ENCODE measurements at places on chromosomes 6 and 20.

DNA sequence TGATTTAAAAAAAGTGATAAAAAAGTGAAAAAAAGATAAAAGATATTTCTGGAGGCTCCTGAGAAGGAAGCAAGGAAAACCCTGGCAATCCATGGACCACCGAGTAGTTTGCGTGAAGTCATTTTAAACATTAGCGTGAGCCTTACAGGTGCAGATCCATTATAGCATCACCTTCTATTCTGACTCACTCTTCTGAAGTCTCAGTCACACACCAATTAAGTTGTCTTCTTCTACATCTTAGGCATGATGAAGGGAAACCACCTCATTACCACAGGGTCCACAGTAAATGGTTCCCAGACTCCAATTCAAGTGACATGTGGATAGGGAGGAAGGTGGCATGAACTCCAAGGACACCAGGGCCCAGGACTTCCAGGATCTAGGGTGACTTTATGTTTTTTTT is 99.1 kb downstream of the GJA10 start:
- DNase-seq: no peak

- DNase-seq: no peak
Observed at GRCh38 chr6:90000864-90001731, 106.8 kb downstream of the GJA10 start.

- no peak for DNase-seq
Observed at GRCh38 chr20:35344354-35344837, 52.2 kb upstream of the FAM83C start.

GRCh38 chr20:58522666-58523065 is 7.5 kb upstream of the APCDD1L start:
- DNase-seq: no peak

DNA sequence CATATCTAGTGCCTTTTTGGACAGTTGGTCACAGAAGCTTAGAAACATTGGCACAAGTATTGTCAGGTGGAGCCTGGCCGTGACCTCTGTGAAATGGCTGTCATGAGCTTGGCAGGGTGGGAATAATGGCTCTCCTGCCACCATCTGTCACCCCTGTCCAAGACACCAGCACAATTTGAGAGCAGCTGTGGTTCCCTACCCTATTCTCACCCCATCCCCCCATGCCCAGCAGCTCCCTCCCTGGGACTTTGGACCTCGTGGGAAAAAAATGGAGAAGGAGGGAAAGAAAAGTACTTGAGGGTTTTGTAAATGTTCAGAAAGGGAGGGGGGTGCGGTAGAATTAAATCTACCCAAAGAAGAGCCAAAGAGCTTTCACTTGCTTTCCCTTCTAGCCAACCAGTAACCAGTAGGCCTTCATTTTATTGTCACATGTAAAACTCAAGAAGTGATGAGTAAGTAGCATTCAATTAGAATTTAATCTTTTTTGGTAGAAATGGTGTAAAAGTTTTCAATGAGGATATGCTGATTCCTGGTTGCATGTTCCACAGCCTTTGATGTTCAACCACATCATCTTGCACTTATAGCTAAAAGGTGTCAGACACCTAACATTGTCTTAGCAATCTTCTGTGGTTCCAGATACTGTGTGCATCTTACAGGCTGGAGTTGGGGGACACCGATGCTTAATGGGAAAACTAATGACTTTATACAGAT is 263.5 kb upstream of the TAB2 start:
- no peak for DNase-seq

DNA sequence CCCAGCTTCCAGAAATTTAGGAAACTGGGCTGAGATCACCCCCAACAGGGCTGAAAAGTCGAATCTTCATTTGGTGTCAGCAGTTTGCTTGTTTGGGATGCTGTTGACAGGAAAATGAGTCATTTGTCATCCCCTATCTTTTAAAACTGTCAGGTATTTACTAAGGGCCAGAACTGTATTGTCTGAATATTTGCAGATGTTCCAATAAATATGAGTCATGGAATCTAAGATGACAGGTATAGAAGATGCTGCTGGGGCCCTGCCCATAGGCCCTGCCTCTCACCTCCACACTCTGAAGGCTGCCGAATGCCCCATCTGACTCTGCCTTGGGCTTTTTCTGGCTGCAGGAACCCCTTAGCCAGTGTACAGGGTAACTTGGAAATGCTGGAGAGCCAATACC is 3.9 kb downstream of the ETV7 start:
- DNase-seq: no peak

DNA sequence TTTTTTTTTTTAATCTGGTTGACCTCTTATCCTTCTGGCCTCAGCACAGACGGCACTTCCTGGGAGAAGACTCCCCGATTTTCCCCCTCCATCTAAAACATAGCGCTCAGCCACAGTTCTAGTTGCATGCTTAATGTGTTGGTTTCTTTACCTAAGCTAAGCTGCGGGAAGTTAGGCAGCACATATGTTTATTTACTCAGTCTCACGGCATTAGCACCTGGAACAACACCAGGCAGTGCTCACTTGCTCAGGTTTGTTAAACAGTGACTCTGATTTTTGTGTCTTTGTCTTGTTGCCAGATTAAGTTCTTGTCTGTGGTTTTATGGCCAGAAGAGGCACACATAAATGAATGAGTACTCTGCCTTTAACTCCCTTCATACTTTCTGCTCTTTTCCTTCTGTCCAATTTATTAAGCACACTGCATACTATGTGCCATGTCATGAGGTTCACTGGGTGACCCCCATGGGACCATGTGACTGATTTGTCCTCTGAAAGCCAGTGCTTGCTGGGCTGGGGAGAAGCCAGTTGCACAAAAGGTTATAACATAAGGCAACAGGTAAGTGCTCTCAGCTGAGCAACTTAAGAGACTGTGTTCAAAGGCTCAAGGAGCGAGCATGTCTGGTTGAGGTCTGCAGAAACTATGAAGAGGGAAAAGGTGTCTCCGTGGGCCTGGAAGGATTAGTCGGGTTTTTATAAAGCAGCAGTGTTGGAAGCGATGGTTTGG is 93.6 kb downstream of the RPP40 start:
- no peak for DNase-seq

DNA sequence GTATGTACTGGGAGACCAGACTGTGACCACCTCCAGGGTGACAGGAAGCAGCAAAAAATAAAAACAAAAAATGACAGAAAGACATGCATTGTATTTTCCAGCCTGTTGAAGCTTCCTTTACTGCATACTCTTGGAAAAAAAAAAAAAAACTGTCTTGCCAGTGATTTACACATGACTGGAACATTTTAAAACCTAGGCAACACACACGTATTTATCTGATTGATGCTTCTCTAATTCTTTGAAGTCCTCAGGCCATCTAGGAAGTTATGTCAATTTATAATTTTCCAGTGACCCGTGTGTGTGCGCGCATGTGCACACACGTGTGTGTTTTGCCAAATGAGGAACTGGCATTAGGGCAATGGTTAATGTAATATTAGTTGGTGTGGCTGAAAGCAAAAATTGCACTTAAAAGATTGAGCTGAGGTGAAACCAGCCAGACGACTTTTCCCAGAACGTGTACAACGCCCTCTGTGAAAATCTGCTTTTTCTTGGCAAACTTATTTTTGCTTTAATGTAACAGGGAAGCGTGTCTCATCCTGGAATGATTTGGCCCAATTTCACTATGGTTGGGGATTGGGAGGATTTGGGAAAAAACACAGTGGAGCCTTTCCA is 315.2 kb downstream of the TFAP2A start:
- DNase-seq: no peak

- DNase-seq: no peak
Observed at GRCh38 chr6:118697554-118697953, 46.2 kb upstream of the CEP85L start.

DNA sequence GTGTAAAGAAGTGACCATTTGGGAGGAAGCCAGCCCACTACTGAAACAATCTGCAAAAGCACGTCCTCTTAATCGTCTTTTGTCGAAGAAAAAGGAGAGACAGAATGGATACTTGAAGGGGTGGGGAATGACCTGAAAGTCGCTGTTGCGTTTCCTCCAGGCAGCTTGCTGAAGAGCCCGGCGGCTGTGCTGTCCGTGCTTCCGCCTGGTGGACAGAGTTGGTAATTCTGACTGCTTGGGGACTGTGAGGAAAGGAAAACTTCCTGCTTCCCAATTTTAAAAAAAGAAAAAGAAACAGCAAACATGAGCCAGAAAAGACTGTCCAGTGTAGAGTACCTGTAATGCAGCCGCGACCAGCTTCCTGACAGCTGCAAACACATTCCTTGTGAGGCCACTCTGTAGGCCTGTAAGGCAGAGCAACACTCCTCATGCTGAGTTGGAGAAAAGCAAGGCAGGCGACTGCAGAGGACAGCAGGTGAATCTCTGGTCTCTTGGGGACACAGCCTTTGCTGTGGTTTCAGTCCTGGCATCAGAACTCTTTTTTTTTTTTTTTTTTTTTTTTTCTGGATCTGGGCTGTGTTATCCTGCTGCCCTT is 251.1 kb upstream of the TBX18 start:
- DNase-seq: no peak

DNA sequence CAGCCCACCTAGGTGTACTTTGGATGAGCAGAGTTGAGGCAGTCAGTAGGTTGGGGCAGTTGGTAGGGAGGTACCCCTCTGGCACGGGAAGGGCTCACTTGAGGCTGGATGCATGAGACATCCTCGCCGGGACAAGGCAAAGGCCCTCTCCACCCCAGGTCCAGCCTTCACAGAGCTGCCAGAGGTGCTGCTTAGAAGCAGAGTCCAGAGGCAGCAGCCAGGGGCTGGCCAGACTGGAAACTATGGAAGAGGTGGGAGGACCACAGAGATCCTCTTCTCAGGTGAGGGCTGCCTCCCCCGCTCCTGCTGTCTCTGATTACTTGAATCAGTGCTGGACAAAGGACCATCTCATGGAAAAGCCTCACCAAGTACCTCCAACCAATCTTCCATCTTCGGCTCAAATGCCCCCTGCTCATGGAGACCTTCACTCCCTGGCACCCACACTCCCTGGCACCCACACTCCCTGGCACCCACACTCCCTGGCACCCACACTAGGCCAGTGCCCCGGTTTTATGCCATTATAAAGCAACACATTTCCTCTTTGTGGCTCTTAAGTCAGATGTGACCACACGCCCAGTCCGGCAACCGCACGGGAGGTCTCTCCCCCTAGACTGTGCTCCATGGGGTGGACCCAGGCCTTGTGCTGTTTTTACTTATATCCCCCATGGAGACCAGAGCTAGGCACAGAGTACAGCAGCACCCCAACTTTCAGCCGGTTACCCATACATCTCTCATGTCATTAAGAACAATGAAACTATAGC is 100.1 kb downstream of the YTHDF1 start:
- DNase-seq: no peak

DNA sequence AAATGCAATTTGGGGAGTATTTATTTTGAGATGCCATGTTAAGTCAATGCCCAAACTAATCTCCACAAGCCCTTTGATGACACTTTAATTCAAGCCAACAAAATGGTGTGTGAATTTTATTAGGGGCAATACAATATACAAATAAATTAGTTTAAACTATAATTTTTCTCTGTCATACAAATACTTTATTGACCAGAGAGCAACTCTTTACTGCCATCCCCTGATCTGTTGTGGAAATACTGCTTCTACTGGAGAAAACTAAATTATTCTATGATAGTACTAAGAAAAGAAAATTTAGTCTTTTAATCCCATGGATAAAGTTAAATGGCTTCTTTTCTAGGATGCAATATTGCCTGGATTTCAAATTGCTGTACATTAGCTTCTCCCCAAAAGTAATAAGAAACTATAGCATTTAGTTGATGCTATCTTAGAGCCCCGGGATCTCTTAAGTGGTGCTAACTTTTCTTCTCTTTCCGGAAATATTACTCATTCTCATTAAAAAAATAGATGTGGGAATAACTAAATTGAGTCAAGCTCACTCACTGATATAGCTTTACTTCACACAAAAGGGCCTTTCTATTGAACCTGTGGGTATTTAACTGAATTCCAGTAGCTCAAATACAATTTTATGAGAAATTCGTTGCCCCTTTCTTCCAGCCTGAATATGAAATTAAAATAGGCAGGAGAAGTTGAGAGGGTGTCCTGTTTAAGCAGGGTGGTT is 49.2 kb downstream of the SMPDL3A start:
- no peak for DNase-seq

DNA sequence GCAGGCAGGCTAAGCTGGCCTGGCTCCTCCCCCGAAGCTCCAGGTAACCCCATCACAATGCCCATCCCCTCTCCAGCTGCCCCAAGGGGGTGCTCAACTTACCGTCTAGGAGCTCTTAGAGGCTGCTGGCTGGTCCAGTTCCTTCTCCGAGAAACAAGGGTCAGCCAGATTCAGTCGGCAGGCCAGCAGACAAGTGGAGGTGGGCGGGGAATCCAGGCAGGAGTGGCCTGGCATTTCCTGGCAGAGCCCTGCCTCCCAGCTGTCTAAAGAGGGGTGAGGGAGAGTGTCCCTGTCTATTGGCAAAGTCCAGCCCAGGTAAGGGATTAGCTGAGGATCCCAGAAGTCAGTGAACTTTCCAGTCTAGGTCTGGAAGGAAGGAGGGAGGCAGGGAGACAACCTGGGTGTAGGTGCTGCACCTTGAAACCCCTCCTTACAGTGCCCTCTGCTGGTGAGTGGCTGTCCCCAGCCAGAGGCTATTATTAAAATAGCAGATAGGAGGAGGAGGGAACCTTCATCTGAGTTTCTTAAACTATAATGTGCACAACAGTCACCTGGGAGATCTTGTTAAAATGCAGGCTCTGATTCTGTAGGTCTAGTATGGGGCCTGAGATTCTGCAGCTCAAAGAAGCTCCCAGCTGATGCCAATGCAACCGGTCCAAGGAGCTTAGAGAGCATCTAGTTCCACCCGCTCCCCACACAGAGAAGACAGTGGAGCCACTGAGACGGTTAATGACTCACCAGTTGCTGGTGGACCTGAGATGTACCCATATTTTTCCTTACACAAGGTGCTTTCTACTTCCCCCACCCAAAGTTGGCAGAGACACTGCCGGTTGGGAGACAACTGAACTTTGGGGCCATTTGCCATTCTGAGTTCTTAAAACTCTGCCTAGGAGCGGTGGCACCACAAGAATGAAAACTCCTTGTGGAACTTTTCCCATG is at the start of gene UNC5CL:
UNC5CL (minus strand) TSS at position 162 of the 939 bp plus-strand sequence. CDS start 4,147 bp downstream, outside the sequence.
- no peak for DNase-seq

DNA sequence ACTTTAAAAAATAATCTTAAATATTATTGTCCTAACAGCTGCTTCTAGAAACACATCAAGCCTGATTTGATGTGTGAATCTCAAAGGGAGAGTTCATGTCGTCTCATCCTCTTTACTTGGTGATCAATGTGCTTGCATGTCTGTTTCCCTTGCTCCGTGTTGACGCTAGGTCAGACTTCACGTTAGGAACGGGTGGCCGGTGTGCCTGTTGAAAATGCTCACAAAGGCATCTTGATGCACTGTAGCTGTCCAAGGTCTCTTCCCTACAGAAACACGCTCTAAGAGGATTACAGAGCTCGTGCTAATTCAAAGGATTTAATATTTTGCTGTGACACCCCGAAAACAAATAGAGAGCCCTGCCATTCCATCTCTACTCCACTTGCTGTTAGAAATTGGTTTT is 84.6 kb downstream of the ID4 start:
- no peak for DNase-seq

GRCh38 chr6:156583083-156583482 is 194.1 kb upstream of the ARID1B start:
- DNase-seq: no peak

GRCh38 chr6:157392927-157393668 is 12.1 kb downstream of the ZDHHC14 start:
- DNase-seq: no peak

GRCh38 chr20:62009869-62010445 is 55.7 kb downstream of the TAF4 start:
- DNase-seq: no peak

- DNase-seq: no peak
Observed at GRCh38 chr20:12016291-12016690, 98.6 kb downstream of the BTBD3 start.

- no peak for DNase-seq
Observed at GRCh38 chr6:37675100-37675499, 22.6 kb downstream of the MDGA1 start.

- DNase-seq: no peak
Observed at GRCh38 chr6:93343476-93343875, 75.9 kb downstream of the EPHA7 start.
